ENCODE measurements at places on chromosomes 2 and 18.

- no peak for DNase-seq
Observed at GRCh38 chr2:192128655-192129054, 66.1 kb downstream of the TMEFF2 start.

GRCh38 chr2:45283764-45284620 lies 274.7 kb upstream of the SIX2 start:
- no peak for DNase-seq

DNA sequence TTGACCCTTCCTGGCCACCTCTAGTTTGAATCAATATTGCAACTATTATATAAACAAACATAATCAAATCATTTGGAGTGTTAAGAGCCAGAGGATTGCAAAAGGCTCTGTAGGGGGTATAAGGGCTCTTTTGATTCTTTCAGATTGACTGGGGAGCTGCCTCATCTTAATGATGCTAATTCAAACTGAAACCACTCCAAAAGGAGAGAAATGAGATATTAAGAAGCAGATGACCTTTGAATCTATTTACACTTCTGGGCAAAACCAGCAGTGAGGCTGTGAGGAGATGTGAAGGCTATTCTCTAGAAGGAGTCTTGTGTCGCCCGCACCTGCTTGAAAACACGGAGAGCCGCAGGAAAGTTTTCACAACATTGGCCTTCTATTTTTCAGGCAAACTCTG lies 311.2 kb upstream of the CRIM1 start:
- DNase-seq = no peak

GRCh38 chr2:135762022-135762421 lies 20.4 kb downstream of the UBXN4 start:
- DNase-seq = no peak

DNA sequence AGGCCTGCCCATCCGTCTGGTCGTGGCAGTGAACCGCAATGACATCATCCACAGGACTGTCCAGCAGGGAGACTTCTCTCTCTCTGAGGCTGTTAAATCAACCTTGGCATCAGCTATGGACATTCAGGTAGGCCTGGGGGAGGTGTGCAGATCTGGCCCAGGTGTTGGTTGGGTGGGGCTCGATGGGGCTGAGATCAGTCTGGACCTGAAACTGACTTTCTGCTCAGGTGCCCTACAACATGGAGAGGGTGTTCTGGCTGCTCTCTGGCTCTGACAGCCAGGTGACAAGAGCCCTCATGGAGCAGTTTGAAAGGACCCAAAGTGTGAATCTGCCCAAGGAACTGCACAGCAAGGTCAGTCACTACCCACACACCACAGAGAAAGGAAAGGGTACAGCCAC lies 12.6 kb downstream of the THNSL2 start:
- no peak for DNase-seq

GRCh38 chr2:61928826-61929461 lies 23.5 kb downstream of the COMMD1 start:
- DNase-seq = peak; percentile 56
